ENCODE measurements at places on chromosomes 3 and 15.

DNA sequence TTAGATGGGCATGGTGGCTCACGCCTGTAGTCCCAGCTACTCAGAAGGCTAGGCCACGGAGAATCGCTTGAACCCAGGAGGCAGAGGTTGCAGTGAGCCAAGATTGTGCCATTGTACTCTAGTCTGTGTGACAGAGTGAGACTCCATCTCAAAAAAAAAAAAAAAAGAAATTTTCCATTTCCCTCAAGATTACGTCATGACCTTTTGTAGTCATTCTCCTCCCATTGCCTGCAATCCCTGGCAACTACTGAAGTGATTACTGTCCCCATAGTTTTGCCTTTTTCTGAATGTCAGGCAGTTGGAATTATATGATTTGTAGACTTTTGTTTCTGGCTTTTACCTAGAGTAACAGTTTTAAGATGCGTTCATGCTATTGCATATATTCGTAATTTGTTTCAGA lies 28.0 kb downstream of the WDR76 start:
- DNase-seq, result no peak

- DNase-seq, result no peak
These were observed 139.0 kb downstream of the P3H2 start for GRCh38 chr3:189981668-189982067.

- no peak for DNase-seq
These were observed at the start of gene SNTN for GRCh38 chr3:63652066-63652725. TSS of gene SNTN (plus strand) at chr3:63652675. CDS start at chr3:63652688, 13 bp downstream.

- DNase-seq, result no peak
These were observed 65.4 kb upstream of the EPHB1 start for GRCh38 chr3:134729649-134730048.

GRCh38 chr3:10551821-10552630 lies 46.6 kb upstream of the ATP2B2 start:
- no peak for DNase-seq

GRCh38 chr15:99249270-99249841 lies at the start of gene TTC23:
TSS of gene TTC23 (minus strand) at chr15:99249581. CDS start at chr15:99228712, 20,869 bp downstream.
- DNase-seq, result no peak

GRCh38 chr15:78942741-78943140 lies 2.1 kb downstream of the CTSH start:
- no peak for DNase-seq

DNA sequence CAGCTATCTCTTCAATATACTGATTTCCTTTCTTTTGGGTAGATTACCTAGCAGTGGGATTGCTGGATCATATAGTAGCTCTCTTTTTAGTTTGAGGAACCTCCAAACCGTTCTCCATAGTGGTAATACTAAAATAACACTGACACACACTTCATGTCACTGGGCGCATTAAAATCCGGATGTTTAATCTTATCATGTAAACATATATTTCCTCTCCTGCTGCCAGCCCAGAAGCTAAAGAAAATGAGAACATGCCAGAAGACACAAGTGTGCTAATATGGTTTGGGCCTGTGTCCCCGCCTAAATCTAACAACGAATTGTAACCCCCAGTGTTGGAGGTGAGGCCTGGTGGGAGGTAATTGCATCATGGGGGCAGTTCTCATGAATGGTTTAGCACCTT lies 23.6 kb upstream of the KCNMB2 start:
- DNase-seq, result no peak

DNA sequence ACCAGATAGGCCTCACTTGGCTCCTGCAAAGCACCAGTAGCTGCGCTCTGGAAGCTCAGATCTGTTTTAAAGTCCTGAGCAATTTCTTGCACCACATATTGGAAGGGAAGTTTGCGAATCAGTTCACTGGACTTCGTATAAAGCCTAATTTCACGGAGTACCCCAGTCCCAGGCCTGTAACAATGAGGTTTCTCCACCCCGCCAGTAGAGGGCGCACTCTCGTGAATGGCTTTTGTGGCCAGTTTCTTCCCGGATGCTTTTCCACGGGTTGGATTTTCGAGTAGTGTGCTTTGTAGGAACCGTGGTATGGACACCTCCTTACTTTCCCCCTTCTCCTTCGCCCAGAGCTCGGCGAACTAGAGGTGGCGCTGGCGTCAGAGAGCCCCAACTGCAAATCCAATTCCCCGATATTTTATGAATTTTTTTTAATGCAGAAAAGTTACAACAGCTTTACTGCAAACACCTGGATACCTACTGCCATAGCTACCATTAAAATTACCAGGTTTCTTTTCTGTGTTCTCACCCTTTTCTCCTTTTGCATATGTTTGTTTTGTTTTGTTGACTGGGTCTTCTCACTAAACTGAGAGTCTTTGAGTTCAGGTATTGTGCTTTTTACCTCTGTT lies 13.3 kb downstream of the RARB start:
- DNase-seq, result no peak

GRCh38 chr3:71271596-71271995 lies 311.9 kb downstream of the FOXP1 start:
- no peak for DNase-seq

DNA sequence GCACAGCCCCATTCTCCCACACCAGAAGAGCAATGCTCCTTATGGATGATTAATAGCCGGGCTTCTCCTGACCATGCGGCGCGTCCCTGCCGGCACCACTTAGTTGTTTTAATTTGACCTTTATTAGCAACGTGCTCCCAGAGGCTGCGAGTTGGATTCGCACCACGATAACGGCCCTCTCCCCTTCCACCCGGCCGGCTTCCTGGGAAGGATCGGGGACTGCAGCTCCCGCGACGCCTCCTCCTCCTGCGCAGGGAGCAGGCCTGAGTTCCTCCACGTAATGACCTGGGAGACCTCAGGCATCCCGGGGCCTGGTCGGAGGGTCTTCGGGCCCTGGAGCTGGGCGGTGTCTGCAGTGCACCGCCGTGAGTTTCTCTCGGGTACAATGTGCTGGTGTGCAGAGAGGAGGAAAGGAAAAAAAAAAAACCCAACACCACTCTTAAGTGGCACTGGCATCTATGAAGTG lies 243.3 kb upstream of the TOPAZ1 start:
- DNase-seq, result no peak

- DNase-seq, result no peak
These were observed 1.8 kb downstream of the PXK start for GRCh38 chr3:58334506-58334884.

DNA sequence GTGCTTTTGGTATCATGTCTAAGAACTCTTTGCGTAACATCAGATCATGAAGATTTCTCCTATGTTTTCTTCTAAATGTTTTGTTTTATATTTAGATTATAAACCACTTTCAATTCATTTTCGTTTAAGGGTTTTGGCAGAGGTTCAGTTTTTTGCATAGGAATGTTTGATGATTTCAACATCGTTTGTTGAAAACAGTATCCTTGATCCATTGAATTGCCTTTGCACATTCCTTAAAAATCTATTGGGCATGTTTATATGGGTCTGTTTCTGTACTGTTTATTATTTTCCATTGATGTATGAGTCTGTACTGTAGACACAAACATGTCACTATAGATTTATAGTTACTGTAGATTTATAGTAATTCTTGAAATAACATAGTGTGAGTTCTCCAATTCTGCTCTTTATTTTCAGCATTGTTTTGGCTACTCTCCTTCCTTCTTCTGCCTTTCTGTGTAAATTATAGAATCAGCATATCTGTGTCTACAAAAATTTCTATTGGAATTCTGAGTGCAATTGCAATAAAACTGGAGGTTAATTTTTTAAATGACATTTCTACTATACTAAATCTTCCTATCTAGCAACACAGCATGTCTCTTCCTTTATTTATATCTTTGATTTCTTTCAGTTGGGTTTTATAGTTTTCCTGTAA lies 374.0 kb downstream of the SV2B start:
- DNase-seq, result no peak

DNA sequence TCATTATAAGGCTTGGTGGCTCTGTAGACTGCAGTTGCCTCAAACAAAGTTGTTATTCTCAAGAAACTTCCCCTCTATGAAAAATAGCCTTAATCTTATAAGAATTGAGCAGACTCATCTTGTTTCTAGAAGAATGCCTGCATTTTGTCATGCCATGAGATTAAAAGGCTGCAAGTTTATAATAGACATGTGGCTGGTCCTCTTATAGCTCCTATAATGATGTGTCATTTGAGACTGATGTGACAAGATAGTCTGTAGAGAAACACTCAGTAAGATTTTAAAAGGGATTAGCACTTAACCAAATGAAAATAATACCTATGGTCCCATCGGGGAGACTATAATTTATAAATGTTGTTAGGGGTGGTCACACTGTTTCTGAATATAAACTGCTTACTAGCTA lies 312.5 kb downstream of the OXSM start:
- no peak for DNase-seq

- no peak for DNase-seq
These were observed 42.1 kb downstream of the CTDSPL start for GRCh38 chr3:37903734-37904133.

GRCh38 chr3:38095669-38096483 lies 41.1 kb downstream of the ACAA1 start:
- no peak for DNase-seq

- DNase-seq, result no peak
These were observed 177.1 kb downstream of the NSMCE3 start for GRCh38 chr15:29092376-29093064.

DNA sequence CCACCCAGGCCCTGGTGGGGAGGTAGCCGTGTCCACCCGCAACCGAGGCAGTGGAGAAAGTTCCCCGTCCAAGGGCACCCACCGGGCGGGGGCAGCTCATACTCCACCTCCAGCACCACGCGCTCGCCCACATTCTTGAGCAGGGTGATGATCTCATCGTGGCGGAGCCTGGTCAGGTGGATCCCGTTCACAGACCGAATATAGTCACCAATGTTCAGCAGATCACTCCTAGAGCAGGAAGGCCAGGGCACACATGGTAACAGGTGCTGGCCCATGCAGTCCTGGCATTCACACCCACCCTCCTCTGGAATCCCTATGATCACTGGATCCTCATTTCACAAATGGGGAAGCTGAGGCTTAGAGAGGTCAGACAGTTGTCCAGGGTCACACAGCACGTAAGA lies 15.8 kb downstream of the GRIP2 start:
- no peak for DNase-seq

Measured in omental fat pad (tissue), 4 donors.